ENCODE measurements at places on chromosomes 3 and 15.

DNA sequence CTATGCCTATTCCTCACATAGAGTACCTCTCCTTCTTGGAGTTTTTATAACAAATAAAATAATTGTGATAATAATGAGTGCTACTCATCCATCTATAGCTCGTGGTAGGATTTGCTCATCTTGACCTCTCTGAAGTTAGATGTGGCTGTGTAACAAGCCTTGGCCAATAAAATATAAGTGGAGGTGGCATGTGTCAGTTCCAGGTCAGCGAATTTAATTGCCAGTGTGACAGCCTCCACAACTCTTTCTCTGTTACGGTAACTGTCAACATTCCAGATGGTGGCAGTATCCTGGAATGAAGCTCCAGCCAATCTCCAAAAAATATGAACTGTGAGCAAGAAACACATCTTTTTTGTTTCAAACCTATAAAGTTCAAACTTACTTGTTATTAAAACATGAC lies 13.8 kb downstream of the CLRN1 start:
- no peak for DNase-seq

GRCh38 chr3:115401298-115401697 lies 222.0 kb upstream of the GAP43 start:
- no peak for DNase-seq

DNA sequence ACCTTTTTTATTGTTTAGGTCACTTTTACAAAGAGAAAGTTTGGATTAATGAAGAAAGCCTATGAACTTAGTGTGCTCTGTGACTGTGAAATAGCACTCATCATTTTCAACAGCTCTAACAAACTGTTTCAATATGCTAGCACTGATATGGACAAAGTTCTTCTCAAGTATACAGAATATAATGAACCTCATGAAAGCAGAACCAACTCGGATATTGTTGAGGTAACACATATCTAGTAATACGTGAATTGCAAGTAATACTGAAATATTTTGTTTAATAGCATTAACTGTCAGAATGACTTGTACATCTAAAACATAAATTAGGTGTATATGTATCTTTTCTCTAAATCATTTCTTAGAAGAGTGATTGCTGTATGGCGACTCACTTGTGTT lies 79.8 kb downstream of the MEF2A start:
- DNase-seq = no peak

DNA sequence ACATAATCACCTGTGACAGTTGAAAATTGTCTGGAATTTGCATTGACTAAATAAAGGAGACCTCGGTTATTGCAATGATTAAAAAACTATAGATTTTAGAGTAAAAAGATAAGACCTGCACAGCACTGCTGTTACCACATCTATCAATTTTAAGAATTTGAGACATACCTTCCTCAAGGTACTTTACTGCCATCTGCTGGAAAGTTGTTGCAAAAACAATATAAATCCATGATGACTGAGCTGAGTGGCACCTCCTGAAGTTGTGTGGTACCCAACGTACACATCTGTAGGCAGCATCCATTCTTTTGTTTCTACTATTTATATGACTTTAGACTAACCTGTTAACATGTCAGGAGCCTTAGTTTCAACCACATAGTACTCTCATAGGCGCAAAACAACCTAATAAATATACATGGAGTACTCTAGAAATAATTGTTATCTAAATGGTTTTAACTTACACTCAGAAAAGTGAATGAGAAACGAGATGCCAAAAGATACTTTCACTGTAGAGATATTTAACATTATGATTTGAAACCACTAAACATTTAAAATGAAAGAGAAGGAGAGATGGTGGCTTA lies 106.7 kb downstream of the GHSR start:
- DNase-seq = no peak

DNA sequence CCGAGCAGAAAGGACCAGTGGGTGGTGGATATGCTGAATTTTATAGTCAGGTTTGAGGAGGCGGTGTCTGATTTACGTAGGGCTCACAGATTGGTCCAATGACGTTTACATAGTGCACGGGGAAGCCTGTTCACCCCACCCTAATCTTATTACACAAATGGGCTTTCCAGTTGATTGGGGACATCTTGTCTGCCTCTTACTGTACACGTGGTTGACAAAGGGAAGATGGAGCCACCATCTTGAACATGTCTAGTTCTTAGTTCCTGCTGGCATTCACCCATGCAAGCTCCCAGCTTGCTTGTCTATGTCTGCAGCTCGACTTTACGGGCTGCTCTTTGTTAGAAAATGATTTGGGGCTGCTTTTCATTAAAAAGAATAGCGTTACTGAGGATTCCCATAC lies 332.0 kb upstream of the SLCO3A1 start:
- no peak for DNase-seq

DNA sequence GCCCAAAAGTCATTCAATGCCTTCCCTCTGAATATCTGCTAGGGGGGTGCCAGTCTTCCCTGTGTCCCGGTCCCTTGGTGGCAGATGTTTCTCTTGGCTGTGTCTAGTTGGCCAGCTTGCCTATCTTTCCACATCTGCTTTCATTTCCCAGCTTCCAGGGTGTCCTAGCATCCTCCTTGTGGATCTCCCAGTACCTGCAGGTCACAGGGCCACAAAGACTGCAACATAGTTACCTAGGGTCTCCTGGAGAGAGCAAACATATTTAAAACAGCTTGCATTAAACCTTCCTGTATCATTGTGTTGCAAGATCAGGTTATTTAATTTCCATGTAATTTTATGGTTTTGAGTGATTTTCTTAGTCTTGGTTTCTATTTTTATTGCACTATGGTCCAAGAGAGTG lies 400.1 kb downstream of the GRM7 start:
- DNase-seq = no peak

GRCh38 chr3:71393093-71393492 lies 190.4 kb downstream of the FOXP1 start:
- no peak for DNase-seq

DNA sequence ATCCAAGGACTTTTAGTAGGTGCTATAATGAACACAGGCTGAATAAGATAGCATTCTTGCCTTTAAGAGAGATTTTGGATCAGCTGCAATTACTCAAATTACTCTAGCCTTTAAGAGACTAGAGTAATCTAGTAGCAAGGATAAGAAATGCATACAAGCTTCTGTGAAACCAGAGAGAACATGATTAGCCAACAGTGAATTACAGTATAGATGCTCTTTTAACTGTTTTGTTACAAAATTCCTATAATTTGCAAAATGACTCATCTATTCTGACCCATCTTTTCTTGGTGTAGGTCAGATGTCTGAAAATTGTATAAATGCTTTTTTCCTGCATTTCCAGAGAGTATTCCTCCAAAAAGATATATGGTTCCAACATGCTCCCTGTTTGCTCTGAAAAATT lies 66.9 kb downstream of the CEP63 start:
- DNase-seq = no peak

- DNase-seq = no peak
Observed at GRCh38 chr15:68421798-68422402, 10.1 kb downstream of the ITGA11 start.

DNA sequence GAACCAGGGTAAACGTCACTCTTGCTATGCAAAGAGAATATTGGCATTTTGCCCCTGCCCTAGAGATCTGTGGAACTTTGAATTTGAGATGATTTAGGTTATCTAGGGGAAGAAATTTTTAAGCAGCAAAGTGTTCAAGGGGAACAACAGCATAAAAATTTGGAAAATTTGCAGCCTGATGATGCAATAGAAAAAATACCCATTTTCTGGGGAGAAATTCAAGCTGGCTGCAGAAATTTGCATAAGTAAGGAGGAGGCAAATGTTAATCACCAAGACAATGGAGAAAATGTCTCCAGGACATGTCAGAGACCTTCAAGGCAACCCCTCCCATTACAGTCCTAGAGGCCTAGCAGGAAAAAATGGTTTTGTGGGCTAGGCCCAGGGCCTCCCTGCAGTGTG lies 4.4 kb upstream of the RPL32 start:
- no peak for DNase-seq

DNA sequence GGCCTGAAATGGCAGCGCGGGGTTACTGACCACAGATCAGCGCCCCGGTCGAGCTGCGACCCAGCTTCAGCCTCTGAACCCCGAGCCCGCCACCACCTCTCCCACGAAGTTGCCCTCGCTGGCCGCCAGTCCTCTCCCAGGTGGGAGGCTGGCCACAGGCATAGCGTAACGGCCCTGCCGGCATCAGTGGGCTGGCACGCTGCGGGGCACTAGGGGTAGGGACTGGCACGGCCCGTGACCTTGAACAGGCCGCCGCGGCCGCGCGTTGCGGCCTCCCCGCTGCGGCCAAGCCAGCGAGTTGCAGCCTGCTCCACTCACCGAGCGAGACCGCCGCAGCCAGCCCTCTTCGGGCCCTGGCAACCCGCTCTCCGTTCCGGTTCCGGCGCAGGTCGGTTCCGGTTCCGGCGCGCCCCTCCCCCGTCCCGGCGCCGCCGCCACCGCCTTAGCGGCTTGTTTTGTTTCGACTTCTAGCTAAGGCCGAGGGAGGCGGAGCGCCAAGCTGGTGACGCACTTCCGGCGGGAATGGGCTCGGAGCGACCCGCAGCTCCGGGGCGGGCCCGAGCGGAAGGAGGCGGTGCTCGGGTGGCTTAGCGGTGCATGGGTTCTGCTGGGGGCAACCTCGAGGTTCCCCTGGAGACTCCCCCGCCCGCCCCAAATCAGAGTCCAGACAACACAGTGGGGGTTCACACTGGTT lies at the start of gene USP19:
TSS of gene USP19 (minus strand) at position 386 of the 694 bp plus-strand sequence. CDS start 1,678 bp downstream, outside the sequence.
- DNase-seq = peak; percentile 93

- no peak for DNase-seq
Observed at GRCh38 chr15:74265046-74265639, 29.0 kb downstream of the CCDC33 start.

DNA sequence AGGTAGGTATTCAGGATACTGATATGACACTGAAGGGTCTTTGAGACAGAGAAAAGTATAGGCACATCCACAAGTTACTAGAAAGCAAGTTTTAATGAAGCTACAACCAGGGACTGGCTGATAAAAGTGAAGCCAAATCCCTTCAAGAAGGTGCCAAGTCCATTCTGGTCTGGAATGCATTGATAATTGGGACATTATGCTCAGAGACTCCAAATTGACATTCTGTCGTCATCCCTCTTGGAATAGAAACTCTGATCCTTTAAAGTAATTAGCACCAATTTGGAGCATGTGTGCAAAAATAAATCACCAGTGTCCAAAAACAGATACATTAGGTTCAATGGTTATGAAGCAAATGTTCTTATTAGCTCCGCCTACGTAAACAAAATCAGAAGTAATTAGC lies 47.3 kb upstream of the BCL6 start:
- no peak for DNase-seq

DNA sequence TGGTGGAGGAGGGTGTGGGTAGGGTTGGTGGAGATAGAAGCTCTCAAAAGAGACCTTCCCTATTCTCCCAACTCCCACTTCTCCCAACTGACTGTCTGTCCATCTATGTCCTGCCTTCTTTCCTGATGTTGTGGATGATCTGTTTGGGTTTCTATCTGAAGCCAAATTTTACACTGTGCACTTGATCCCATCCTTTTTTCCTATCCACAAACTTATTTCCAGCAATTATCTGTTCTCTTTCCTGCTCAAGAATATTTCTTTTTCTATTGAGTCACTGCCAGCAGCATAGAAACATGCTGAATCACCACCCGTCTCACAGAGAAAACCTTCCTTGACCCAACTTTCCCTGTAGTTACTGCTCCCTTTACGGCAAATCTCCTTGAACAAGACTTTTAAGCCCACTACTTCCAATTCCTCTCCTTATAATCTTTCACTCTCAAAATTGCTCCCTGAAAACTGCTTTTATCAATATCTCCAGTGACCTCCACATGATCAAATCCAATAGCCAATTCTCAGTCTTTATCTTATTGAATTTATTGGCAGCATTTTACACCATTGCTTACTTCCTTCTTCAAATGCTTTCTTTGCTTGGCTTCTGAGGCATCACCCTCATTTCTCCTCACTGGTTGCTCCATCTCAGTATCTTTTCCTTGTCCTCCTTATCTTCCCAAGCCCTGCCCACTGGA lies 141.2 kb upstream of the SLC7A14 start:
- no peak for DNase-seq

DNA sequence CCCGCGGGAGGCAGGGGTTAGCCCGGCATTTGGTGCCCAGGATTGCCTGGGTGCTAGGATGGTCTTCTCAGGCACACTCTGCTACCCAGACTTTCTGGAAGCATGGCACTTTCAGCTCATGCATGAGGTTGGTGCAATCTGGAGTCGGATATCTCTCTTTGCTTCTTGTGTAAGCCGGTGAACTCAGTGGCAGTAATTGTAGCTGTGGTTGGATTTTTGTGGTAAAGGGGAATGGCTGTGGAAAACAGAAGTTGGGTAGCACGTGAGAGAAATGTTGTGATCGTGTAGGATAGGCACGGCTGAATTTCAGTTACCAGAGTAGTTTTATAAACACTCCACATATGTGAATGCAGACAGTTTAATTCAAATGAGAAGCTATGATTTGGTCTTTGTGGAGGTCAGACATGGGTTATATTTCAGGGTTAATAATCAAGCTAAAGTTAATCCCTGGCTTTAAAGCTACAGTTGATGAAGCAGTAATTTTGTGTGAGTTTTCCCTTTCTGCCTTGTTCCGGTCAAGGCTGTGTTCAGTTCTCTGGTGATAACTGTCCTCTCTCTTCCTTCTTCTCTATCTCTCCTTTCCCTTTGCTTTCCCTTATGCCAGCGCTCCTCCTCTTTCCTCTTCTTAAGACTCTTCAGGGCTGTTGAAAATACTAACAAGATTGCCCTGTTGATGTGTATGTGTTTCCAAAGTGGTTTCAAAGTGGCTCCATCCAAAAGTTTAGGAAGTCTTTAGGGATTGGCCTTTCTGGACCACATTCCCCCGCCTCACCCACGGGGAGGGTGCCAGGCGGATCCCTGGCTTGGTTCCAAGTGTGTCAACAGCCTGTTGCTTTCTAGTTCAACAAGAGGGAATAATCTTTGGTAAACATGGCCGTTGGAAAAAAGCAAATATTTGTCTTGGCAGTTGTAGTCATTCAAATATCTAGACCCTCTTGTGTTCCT lies 404.6 kb upstream of the C2CD4B start:
- no peak for DNase-seq

DNA sequence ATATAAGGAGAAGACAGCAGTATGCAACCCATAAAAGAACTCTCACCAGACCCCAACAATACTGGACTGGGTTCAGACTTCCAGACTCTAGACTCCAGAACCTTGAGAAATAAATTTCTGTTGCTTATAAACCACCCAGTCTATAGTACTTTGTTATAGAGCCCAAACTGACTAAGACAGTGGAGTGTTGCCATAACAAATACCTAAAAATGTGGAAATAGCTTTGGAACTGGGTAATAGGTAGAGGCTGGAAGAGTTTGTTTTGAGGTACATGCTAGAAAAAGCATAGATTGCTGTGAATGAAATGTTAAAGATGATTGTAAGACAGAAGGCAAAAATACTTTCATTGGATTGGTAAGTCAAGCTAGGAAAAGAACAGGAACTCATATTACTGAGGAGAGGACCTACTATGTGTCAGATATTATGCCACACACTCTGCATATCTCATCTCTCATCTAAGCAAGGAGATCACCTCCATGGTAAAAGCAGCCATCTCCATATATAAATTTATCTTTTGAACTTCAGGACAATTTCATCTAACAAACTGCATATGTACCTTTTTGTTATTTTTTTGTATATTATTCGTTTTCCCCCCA lies 67.4 kb upstream of the FNDC3B start:
- DNase-seq = no peak

Measured in stimulated activated CD8-positive, alpha-beta memory T cell treated with anti-CD3 and anti-CD28 coated beads, Interleukin-4, amount 100 ng/mL, for 24 hours (primary cell).